ENCODE measurements at places on chromosomes 3 and 15.

DNA sequence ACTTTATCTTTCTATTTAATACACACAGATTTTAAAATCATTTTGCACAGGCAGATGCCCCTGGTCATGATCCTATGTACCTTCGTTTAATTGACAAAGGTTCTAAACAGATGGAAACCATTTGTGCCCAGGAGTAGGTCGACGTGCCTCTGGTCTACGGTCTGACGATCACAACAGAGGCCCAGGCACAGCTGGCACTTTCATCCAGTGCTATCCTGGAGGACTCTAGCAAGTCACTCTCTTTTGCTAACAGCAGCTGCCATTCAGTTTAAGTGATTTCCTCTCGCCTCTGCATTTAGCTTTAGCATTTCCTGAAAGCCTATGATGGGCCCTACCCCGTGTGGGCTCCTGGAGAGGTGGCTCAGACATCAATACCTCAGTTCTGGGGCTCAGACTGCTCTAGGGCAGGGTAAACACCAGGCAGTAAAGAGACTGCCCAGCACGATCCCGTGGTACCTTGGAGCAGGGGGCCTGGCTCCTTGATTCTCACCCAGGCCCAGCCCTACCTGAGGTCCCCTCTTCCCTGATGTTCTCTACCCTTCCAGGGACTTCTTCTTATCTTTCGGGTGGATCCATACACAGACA lies 83.2 kb upstream of the SNRPA1 start:
- no peak for DNase-seq

DNA sequence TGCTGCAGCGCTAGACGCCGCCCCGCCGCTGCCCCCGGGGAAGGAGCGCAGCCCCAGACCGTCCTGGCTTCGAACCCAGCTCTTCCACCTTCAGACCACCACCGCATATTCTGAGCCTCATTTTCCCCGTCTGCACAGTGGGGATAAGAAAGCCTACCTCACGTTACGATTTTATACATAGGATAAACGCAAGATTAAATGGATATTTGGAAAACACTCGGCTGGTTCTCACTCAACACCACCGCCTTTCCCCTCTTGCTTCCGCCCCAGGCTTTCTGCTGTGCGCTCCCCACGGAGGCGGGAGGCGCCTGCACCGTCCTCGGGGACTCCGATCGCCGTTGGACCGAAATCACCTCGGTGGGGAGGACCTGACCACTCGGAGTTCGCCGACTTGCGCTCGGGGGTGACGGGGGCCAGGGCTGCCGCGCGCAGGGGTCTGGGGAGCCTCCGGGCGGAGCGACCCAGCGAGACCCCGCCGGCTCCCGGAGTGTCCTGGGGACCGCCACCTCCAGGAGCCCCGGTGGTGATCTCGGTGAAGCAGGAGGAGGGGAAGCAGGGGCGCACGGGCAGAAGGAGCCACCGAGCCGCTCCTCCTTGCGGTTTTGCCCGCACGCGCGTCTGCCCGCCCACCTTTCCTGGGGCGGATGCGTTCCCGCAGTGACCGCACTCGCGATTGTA lies 4.0 kb downstream of the FBXL22 start:
- peak; percentile 34 for DNase-seq

DNA sequence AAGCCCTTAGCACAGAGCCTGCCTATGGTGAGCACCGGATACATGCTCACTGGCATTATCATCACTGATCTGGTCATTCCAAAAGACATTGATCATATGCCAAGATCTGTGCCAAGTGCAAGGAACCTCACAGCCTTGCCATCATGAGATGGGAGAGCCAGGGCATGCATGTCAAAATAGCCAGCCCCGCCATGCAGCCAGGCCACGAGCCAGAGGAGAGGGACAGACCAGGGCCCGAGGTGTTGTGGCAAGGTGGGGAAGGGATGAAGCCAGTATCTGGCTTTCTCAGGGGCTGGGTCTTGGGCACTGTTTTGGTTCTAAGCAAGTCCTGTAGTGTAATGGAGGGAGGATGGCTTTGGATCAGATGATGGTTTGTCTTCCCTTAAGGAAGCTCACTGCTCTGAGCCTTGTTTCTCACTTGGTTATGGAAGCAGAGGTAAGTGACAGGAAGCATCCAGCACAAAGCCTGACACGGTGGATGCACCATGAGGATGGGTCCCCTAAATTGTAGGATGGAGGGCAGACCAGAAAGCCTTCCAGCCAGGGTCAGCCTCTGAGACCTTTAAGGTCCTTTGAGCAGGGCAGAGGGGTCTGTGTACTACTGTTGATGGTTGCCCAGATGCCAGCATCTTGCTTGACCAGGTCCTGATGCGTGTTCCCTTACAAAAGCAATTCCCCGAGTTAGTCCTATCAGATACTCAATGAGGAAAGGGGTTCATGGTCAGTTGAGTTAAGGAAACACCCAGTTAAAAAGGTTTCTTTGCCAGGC lies 247.7 kb upstream of the TLE3 start:
- no peak for DNase-seq

- DNase-seq = peak; percentile 45
Measured at GRCh38 chr3:10017636-10018292, 8.5 kb upstream of the FANCD2 start.

- DNase-seq = no peak
Measured at GRCh38 chr3:159795042-159795441, 193.6 kb upstream of the IL12A start.

GRCh38 chr3:106068795-106069194 lies 200.0 kb upstream of the CBLB start:
- no peak for DNase-seq

DNA sequence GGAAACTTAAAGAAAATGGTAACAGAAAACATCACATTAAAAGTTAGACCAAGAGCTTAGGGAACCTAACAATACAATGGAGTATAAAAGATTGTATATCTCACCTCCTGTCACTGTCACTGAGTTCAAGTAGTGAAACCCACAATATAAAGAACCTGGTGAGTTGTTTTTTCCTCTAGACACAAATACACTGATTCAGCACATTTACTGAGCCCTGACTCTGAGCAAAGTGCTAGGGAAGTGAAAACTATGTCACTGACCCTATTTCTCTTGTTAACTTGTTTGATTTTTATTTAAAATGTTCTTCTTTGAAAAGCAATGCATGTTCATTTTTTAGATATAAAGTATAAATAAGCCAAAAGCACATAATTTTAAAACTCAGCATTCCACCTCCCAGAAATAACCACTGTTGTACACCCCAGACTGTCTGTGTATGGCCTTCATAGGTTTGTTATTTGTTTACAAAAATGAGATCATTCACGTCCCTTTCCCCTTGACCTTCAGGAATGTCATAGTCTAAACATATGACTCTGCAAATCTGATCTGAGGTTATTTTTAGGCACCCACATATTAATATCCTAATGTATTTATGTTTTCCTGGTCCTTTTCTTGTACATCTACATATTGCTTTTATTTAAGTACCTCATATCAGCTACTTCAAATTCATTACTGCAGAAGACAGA lies 69.2 kb upstream of the CSTA start:
- no peak for DNase-seq

- no peak for DNase-seq
Measured at GRCh38 chr15:97977734-97978133, 17.2 kb downstream of the ARRDC4 start.

DNA sequence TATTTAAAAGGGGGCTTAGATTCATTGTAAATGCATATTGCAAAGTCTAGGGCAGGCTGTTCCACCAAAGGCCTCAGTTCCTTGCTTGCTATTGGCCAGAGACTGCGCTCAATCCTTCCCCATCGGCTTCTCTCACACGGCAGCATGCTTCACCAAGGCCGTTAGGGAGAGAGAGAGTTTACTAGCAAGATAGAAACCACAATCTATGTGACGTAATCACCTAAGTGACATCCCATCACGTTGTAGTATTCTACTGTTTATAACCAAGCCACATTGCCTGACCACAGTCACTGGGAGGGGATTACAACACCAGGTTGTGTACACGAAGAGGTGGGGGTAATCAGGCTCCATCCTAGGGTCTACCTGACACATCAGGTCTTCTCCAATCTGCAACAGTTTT lies 16.0 kb upstream of the NPAP1 start:
- no peak for DNase-seq

DNA sequence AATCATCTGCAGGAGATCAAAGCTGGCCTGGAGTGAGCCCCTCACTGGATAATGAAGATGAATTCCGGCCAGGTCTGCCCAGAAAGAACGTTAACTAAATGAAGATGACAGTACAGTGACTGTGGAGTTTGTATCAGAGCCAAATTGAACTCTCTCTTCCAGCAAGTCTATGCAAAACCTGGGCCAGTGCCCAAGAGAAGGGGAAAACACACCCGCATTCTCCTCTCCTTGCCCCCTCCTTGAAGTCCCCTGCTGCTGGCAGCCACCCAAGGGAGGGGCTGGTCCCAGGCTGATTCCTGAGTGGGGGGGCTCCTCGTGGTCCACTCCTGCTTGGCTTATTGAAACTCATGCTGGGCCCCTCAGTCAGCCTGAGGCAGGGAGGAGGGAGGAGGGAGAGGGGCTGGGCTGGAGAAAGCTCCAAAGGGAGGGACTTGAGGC lies 155.7 kb downstream of the RAB11A start:
- no peak for DNase-seq

Measured in activated CD4-positive, alpha-beta T cell treated with anti-CD3 and anti-CD28 coated beads for 24 hours (primary cell).